ENCODE measurements at places on chromosomes 1 and 21.

GRCh38 chr1:112704391-112704933 is 2.5 kb downstream of the RHOC start:
- DNase-seq, result no peak

GRCh38 chr1:228438266-228438665 is 21.6 kb upstream of the TRIM17 start:
- DNase-seq, result no peak

GRCh38 chr1:241356187-241356518 is 852 bp downstream of the RGS7 start:
- DNase-seq, result no peak

- DNase-seq, result no peak
These were observed 8.2 kb downstream of the DMRTB1 start for GRCh38 chr1:53467391-53467790.

DNA sequence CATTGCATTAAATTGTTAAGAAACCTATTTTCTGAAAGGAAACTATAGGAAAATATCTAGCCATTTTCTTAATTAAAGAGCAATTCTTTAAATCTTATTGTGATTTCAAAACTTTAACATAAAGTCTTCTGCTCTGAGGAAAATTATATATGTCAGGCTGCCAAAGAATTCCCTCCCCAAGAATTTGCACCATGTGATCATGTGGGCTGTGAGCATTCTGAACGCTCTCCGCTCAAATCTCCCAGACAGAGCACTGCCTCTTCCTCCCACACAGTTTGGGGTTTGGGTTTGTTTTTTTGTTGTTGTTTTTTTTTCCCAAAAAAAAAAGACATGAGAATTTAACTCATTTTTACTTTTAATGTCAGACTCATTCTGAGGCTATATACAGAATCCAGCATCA is 155.9 kb upstream of the PALMD start:
- DNase-seq, result no peak

DNA sequence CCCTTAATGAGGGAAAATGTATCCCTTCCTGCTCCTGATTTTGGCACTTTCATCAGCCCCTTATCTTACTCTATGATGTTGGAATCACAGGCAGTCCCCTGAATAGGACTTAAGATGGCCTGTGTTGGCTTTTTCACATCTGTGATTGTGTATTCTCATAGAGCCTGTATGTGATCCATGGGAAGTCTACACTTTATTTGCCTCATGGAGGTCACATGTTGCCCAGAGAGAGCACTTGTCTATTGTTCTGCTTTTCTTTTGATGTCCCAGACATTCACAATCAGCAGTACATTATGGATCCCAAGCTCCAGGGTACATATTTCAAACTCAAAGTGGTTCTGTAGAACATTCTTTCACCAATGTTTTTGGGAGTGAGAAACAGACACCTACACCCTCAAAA is 885.2 kb upstream of the ADGRL2 start:
- DNase-seq, result no peak

DNA sequence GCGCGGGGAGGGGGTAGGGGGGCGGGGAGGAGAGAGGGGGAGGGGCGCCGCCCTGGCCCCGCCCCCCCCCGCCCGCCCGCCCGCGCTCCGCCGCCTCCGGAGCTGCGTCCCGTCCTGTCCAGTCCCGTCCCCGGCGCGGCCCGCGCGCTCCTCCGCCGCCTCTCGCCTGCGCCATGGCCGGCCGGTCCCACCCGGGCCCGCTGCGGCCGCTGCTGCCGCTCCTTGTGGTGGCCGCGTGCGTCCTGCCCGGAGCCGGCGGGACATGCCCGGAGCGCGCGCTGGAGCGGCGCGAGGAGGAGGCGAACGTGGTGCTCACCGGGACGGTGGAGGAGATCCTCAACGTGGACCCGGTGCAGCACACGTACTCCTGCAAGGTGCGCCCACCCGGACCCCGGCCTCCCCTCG is at the start of gene AGRN:
Gene AGRN (plus strand): TSS at position 121 of the 405 bp plus-strand sequence. CDS start 53 bp downstream, at position 174.
- no peak for DNase-seq

- DNase-seq, result no peak
These were observed 17.3 kb downstream of the SLC6A9 start for GRCh38 chr1:44013949-44014348.

GRCh38 chr1:203162403-203162802 is 13.2 kb downstream of the MYBPH start:
- DNase-seq, result no peak

GRCh38 chr21:40049031-40049930 is 182.0 kb downstream of the PCP4 start:
- no peak for DNase-seq

DNA sequence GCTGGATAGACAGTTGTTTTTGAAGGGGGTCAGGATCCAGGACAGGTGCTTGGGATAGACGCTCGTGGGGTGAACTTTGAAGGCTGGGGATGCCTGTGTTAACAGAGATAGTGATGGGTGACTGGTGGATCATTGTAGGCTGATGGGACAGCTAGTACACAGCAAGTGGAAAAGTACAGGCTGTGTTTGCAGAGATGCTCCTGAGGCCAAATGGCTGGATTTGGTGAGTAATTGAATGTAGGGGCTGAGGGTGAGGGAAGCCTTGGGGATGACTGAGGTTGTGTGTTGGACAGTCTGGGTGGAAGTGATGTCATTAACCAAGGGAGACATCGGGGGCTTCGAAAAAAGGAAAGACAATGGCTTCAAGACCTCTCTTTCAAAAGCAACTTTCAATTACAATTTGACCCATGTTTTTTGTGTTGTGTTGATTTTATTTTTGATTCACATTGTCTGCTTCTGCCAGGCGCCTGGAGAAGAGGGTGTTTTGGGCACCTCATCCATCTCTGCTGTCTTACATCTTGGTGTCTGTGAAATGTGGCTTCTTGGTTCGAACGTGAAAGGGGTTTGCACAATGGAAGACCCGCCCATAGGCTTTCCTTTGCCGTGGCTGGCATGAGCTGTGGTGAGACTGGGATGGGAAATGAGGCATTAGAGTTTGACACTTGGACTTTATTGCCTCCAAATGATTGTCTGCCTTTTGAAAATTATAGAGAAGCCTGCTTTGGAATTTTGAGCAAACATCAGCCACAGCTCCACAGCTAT is 147.5 kb downstream of the FOXD2 start:
- DNase-seq, result no peak

DNA sequence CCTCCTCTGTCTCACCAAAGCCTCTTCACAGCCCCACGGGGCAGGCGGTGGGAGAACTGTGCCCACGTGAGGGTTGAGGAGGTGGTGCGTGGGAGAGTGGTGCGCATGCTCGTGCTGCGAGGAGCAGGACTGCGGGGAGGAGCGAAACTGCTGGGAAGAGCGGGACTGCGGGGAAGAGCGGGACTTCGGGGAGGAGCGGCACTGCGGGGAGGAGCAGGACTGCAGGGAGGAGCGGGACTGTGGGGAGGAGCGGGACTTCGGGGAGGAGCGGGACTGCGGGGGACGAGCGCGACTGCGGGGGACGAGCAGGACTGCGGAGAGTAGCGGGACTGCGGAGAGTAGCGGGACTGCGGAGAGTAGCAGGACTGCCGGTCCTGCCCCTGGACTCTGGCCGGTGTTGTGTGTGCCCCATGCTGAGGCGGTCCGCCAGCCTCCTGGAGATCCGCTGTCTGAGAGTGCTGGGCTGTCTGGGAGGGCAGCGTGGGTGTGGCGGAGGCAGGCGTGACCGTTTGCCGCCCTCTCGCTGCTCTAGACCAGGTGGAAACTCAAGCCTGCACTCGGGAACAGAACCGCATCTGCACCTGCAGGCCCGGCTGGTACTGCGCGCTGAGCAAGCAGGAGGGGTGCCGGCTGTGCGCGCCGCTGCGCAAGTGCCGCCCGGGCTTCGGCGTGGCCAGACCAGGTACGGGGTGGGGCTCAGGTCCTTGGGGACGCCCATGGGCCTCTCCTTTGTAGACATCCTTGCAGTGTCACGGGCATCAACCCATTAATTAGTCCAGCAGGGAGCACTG is 24.6 kb downstream of the TNFRSF1B start:
- DNase-seq, result no peak

- no peak for DNase-seq
These were observed 4.4 kb downstream of the LBR start for GRCh38 chr1:225423518-225423855.

GRCh38 chr1:156886583-156887281 is 6.8 kb upstream of the PEAR1 start:
- DNase-seq, result no peak

- no peak for DNase-seq
These were observed at the start of gene SLC25A34 for GRCh38 chr1:15736038-15736891. Gene SLC25A34 (plus strand): TSS chr1:15736258. CDS start chr1:15736486, 228 bp downstream.

DNA sequence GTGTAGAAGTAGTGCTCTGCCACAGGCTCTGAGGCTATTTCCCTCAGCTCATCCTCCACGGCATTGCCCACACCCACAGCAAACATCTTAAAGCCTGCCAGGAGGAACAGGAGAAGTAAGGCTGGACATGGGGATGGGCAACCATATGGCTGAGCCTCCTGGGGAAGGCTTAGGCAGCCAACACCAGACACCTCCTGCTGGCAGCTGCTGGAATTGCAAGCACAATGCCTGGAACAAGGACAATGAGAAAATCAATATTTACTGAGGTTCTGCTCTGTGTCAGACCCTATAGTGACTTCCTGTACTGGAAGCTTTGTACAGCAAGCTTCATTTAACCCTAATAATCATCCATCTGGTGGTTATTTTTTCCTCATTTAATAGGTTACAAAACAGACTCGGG is 8.2 kb downstream of the MATN1 start:
- DNase-seq, result peak; percentile 66

DNA sequence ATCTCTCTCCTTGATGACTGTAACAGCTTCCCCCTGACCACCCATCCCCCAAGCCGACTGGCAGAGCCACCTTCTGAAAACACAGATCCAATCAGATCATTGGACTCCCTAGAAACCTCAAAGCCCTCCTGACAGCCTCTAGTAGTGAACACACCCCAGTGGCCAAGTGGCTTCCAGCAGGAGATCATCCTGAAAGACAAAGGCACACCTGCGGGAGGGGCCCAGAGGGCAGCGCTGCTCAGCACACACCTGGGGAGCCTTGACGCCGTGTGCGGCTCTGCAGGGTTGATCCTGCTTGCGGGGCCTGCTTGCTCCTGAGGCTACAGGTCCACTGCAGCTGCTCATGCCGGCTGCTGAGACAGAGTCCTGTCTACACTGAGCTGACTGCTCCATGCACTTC is 41.5 kb downstream of the SLC66A1 start:
- no peak for DNase-seq

DNA sequence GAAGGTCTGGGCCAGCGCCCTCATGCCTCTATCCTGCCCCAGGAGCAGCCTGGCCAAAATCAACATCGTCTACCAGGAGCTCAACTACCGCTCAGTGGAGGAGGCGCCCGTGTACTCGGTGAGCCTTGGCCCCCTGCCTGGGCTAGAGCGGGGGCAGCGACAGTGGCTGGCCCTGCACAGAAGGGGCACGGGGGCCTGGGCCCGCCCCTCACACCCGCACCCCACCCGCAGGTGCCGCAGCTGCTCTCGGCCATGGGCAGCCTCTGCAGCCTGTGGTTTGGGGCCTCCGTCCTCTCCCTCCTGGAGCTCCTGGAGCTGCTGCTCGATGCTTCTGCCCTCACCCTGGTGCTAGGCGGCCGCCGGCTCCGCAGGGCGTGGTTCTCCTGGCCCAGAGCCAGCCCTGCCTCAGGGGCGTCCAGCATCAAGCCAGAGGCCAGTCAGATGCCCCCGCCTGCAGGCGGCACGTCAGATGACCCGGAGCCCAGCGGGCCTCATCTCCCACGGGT is 10.8 kb downstream of the SCNN1D start:
- no peak for DNase-seq

- DNase-seq, result no peak
These were observed 819 bp upstream of the GPR3 start for GRCh38 chr1:27391511-27392095.

DNA sequence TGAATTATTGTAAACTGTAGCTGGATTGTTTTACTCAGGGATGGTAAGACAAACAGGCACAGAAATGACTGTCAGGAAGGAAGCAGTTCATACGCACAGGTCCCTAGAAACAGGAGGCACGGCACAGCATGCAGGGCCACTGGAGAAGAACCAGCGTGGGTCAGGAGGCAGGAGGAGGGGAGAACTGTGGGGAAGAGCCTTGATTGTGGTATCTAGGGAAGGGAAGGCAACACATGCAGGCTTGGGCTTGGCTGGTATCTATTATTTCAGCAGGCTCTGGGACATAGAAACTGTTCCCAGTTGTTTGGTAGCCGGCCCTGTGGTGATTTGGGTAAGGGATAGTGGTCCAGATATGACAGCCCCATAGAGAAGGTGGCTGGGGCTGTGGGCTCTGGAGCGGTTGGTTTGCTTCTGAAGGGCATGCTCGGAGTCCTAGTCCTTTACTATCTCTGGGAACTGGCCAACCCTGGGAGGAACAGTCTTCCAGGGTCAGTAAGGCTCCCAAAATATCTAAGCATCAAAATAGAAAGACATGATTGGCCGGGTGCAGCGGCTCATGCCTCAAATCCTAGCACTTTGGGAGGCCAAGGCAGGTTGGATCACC is 43.1 kb upstream of the CCSAP start:
- DNase-seq, result no peak

DNA sequence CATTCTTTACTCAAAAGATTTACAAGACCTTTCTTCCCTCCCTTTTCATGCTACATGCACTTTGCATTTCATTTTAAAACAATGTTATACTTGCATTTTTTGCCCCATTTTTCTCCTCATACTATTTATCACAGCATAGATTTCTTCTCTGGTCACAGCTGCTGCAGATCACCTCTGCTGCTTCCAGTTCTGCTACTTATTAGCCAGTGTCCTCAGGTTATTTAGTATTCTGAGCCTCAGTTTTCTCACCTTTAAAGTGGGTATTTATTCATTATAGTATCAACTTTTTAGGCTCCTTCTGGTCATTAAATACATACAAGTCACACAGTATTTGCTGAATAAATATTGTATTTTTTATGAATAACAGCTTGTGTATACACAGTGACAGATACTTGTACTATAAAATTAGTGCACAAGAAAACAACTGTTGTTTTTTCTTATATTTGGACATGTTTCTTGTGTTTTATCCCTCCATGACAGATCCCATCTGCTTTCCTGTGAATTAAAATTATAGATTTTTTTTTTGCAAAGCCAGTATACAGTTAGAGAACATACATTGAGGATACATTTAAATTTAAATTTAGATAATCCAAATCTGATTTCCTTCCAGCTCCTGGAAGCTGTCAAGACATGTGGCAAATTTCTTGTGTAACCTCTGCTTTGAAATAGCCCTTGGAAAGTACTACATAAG is 85.3 kb upstream of the BCL10 start:
- no peak for DNase-seq

DNA sequence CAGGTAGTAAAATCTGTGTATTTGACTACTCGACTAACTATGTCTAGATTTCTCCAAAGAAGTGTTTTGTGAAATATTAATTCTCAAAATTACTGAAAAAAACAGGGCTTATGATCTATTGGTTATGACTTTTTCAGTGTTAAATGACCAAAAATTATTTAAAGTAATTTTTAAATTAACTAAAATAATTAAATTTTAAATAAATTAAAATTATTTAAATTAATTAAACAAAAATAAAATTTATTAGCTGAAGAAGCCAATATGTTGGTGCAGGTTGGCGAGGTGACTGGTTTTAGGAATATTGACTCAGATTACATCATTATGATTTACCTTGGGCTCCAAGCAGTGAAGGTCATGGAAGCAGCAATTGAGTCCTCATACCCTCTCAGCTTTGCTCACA is 483.2 kb downstream of the PTPRC start:
- DNase-seq, result no peak

GRCh38 chr1:27971674-27972073 is 11.9 kb downstream of the XKR8 start:
- DNase-seq, result no peak
